ENCODE measurements at places on chromosomes 2 and 18.
A peak's percentile ranks its signal among the peaks of the same experiment; 100 is the strongest.

GRCh38 chr2:57448816-57449215, 597.8 kb upstream of the VRK2 start:
- no peak for DNase-seq

DNA sequence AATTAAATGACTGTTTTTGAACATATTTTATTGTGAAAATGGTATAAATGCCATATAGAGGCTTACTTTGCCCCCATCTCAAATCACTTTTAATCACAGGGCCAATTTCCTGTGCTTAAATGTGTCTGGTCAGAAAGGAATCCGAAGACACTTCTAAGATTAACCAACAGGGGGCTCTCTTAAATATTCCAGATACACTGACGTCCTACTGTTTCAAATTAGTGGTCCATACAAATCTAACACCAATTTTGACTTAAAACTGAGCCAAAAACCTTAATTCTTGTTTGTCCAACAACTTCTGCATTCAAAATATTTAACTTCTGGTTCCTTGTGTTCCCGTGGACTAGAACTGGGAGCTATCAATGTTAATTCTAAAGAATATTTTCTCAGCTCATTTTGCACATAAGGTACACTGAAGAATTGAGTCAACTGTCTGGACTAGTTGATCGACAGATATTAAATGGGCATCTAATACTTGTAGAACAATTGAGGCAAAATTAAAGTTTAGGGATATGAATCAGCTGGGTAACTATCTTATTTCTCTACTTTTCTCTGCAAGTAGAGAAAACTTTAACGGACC, 557.5 kb downstream of the ARHGAP15 start:
- no peak for DNase-seq

- no peak for DNase-seq
Measured at GRCh38 chr18:13265008-13265910, 46.7 kb downstream of the LDLRAD4 start.

DNA sequence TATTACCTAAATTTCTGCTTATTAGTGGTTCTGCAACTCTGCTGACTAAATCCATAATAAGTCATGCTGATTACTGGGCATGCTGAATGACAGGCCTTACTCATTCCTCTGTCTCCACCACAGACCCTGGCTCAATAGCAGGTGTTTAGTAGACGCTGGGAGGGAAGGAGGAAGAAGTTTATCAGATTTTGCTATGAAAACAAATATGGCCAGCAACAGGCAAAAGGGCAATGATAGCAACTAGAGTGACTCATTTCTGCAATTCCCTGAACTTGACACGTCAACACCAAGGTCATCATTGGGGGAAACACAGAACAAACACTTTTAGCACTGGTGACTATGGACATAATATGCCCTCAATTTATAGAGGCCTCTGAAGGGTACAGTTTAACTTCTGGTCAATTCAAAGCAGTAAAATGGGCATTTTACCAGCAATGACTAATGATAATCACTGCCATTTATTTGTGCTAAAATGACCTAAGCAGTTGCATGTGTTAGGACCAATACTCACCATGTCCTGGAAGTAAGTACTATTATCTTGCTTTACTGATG, 35.2 kb downstream of the TMEM163 start:
- DNase-seq = no peak

DNA sequence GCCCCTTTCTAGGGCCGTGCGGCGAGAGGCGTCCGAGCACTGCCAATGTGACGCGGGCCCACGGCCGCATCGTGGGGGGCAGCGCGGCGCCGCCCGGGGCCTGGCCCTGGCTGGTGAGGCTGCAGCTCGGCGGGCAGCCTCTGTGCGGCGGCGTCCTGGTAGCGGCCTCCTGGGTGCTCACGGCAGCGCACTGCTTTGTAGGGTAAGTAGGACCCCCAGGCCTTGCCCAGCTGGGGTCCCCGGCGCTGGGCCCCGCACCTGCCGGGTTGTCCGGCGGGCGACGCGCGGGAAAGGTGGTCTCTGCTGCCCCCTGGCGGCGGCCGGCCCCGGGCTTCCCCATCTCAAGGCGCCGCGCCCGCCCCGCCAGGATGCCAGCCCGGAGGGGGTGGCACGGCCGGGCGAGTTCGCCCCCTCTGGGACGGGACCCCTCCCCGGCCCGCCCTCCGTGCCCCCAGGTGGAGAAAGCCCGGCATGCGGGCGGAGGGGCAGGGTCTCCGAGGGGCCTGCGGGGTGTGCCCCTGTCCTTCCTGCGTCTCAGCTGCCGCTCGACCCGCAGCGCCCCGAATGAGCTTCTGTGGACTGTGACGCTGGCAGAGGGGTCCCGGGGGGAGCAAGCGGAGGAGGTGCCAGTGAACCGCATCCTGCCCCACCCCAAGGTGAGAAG, 1.9 kb downstream of the PRSS56 start:
- DNase-seq = peak; percentile 53

DNA sequence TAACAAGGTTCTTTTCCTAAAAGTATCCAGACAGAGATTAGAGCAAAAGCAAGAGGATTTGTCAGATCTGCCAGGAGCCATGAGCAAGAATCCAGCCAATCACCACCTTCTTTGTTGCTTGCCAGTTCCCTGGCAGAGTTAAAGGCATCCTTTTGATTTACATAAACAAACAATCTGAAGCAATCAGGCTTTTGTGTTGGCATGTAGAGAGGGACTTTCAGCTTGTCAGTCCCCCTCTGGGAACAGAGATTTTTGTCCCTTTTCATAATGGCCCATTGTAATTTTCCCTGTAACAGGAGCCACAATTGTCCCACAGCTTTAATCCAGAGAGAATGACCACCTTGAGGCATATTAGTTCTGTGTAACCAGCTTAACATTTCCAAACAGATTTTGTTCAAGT, at the start of gene ERMN:
ERMN (minus strand) TSS at position 39 of the 400 bp plus-strand sequence. CDS start 182 bp downstream, outside the sequence.
- DNase-seq = no peak

GRCh38 chr2:19068206-19068605, 290.2 kb downstream of the OSR1 start:
- DNase-seq = no peak

DNA sequence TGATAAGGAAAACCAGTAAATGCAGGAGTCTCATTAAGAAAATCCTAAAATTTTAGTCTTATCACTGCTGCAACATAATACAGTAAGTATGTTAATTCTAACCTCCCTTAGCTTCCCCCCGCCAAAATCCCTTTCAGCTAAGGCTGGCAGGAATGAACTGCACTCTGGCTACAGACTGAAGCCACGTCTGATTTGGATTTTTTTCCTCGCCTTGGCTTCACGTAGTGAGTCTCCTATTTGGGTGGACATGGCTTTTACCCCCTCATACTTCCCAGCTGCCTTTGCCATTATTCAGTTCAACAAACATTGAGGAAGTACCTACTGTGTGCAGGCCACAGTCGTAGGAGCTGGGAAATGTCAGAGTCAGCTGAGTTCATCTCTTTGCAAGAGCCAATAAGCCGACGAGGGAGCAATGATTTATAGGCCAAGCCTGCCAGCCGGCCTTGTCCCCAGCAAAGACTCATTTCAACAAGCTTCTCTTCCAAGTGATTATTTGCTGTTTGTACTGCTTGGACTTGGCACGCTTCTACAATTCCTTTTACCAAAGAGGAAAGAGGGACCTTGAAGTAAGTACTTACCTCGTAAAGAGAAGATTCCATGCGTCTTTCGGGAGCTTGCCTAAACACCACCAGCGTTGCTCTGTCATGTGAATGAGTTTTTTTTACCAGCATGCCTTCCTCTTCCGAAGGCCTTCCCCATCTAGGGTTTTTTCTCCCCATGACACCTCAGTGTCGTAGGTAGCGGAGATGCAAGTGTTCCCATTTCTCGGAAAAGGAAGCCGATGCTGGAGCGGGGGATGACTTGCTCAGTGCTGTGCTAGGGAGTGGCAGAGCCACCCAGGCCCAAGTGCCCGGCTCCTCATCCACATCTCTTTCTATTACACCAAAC, 138.6 kb downstream of the KLHL29 start:
- no peak for DNase-seq

DNA sequence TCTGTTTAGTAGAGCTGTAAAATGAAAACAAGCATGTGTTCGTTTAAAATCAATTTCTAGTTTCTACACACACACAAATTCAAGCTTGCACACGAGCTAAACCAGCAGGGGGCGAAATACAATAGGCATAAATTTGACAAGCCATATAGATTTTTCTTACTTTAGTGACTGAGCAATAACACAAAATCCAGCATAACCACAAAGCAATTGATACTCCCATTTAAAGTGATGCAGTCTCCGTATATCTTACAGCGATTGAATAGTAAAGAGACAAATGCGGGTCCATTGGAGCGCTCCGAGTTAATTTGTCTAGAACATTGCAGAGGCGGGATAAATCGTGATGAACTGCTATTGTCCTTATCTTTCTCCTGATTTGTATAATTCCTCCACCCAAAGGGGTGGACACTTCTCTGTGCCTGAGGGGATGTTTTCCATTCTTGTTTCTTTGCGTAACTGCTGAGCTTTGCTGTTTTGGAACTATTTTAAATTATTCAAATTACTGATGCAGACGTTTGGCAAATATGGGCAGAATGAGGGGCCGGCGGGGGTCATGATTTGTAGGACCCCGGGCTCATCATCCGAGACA, 1.2 kb upstream of the AFTPH start:
- peak; percentile 47 for DNase-seq

DNA sequence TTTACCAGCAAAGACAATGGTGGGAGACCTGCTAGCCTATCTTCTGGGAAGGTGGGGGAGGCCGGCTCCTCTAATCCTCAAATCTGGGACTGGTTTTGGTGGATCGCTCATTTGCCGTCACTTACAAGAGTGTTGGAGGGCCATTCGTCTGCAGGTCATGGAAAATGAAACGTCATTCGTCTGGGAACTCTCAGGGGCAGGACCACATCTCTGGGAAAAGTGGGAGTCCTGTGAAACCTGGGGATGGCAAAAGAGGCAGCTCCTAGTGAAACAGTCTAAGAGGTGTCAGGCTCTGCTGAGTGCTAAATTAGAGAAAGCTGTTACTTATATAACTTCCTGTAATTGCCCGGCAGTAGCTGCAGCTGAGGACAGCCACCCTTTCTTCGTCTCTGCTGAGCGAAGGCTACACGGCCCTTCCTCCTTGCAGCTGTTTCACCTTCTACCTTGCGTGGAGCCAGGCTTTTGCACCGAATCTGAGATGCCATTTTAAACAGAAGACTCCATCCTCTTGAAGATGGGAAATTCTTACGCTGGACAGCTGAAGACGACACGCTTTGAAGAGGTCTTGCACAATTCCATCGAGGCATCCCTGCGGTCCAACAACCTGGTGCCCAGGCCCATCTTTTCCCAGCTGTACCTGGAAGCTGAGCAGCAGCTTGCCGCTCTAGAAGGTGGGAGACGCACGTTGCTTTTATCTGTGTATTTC, 22.4 kb downstream of the GREB1 start:
- no peak for DNase-seq

- no peak for DNase-seq
Measured at GRCh38 chr18:35662293-35663062, 80.9 kb downstream of the GALNT1 start.

DNA sequence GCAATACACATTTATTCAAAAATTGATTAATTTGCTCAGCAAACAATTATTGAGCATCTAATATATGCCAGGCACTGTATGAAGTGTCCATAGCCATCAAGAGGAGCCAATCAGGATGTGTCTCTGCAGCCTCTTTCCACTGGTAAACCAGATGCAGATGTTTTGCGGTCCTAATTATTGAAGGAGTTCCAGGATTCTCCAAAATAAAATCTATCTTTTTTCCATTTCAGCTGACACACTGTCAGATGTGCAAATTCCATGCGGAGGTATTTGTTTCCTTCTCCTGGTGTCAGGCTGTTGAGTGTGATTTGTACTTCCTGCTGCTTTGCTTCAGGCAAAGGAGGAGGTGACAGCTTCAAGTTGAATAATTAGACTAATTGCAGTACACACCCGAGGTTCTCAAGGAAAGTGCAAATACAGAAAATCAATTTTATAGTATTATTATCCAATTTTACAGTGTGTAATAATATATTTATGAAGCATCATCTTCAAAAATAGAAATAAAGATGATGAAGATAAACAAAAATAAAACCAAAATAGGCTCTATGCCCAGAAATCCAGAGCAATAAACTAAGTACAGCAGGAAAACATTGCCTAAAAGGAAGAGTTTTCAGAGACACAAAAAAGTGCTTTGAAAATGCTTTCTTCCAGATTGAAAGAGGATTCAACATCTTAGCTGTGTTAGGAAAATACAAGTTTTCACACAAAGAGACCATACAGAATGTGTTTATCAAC, 1352.9 kb upstream of the CHAC2 start:
- DNase-seq = no peak

DNA sequence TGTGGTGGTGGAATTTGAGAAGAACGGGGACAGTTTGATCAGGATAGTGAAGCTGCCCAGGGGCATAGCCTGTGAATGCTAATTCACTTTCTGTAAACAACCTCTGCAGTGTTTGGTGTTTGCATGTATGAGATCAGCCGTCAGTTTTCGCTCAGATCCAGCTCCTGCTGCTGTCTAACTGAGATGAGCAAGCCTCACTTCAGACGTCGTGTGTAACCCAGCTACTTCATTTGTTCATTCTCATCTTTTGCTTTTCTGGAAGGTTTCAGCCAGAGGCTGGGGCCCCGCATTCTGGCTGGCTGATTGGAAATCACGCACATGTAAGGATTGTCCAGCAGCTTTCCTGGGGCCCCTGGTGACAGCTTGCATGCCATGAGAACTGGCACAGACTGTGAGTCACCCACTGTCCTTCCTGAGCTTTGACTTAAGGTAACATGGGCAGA, 48.9 kb downstream of the LDLRAD4 start:
- no peak for DNase-seq

DNA sequence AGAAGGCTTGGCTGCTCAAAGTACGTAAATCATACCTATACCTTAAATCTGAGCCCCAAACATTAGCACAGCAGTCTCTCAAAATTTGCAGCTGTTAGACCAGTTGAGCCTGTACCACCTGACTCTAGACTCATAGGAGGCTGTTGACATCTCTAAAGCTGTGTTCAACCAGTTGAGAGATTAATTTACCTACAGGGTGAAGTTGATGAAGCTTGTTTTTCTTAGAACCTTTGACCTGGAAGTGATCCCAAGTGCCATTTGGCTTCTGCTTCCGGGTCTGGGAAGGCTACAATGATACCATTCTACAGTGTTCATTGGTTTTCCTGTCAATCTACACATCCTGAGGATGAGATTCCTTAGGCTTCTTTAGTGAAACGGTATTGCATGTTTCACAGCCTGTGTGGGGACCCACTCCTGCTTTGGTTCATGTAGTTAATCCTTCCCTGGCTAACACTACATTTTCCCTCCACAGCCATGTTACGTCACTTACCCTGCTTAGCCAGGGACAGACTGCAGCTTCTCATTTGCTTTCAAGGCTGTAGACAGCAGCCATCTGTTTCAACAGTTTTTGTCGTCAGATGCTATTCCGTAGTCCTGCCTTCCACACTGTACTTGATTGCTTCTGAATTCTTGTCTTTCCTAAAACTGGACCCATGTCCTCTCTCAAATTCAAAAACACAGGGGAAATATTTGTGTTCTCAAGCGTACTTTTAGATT, 4.7 kb upstream of the IL1RL2 start:
- no peak for DNase-seq

DNA sequence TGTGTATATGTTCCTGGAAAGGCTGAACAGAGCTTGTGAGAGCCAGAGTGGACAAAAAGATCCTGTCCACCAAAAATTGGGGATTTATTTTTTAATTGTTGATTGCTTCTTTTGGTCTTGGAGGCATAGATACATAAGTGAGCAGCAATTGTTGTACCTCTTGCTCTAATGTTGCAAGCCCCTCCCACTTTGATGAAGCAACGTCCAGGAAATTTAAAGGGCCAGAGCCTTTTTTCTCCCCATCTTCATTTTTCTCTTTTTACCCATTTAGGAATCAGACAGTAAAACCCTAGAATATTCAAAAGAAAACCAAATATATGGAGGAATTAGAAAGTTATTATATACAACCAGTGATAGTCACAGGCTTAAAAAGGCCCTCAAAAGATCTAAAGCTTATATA, 871.8 kb upstream of the NRXN1 start:
- DNase-seq = no peak

Data from activated T-helper 1 cell treated with anti-CD3 and anti-CD28 coated beads, Interleukin-2, amount 50 U/mL, for 16 hours (primary cell).